Activated CD8-positive, alpha-beta memory T cell treated with anti-CD3 and anti-CD28 coated beads for 1 hour (primary cell): ENCODE measurements at places on chromosomes 4 and X.

DNA sequence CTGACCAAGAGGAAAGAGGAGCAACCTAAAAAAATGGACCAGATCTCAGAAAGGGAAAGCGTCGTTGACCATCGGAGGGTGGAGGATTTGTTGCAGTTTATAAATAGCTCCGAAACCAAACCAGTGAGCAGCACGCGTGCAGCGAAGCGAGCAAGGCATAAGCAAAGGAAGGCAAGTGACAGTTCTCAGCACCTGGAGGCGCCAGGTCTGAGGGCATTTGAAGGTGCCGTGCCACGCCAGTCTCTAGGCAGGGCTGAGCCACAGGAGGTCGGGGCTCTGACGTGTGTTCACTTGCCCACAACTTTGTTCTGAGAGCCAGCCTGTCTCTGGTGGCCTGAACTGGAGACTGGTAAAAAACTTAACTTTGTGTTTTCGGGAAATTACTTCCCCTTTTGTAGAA lies 59.7 kb downstream of the TNIP2 start:
- DNase-seq, result no peak

DNA sequence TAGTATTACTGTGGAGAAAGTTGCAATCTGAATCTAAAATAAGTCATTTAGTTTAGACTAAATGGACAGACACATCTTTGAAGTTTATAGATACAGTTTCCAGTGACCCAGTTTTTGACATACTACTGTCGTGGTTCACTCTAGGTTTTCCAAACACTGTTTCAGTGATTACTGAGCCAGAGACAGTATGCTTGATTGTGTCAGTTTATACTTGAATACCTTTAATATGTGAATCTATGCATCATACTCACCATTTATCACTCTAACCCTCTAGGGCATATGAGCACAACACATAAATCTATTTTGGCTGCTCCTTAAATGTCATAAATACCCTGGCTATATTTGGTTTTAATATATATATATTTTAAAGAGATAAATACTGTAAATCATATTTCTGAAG lies 173.5 kb downstream of the GRID2 start:
- no peak for DNase-seq

DNA sequence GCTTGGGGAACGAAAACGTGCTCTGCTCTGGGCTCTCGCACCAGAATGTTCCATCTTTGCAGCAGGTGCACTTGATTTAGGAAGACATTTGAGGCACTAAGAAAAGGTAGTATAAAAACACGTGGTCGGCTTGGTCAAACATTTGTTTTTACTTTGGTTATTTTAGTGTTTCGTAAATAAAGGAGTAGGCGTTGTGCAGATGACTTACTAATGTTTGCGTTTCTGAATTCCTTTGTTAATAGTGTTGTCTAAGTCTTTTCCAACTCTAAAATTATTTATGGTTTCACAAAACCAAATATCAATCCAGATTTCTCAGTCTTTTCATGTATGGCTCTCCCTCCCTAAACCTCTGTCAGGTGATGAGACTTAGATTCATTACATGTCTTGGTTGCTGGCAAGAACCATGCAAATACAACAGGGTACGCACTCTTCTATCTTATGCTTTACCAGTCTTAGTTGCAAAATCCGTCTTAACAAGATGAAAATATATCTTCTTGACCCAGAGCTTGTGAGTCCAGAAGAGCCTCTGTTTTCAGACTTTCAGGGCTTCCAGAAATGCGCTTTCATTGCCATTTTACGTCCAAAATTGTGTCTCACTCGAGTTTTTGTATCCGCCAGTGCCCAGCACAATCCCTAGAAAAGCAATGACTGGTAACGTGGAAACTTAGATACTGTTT lies 686 bp downstream of the MTHFD2L start:
- DNase-seq, result no peak

- no peak for DNase-seq
Measured at GRCh38 chrX:136858007-136858756, 22.3 kb downstream of the RBMX start.

- DNase-seq, result no peak
Measured at GRCh38 chrX:16138108-16138427, 14.7 kb downstream of the GRPR start.

- DNase-seq, result no peak
Measured at GRCh38 chr4:173821036-173821435, 291.0 kb upstream of the HAND2 start.
